ENCODE measurements at places on chromosomes 11 and 22.

GRCh38 chr11:130022799-130023198, 20.2 kb upstream of the PRDM10 start:
- no peak for DNase-seq

- DNase-seq: no peak
These were observed 1513.0 kb downstream of the TBC1D22A start for GRCh38 chr22:48275412-48275811.

DNA sequence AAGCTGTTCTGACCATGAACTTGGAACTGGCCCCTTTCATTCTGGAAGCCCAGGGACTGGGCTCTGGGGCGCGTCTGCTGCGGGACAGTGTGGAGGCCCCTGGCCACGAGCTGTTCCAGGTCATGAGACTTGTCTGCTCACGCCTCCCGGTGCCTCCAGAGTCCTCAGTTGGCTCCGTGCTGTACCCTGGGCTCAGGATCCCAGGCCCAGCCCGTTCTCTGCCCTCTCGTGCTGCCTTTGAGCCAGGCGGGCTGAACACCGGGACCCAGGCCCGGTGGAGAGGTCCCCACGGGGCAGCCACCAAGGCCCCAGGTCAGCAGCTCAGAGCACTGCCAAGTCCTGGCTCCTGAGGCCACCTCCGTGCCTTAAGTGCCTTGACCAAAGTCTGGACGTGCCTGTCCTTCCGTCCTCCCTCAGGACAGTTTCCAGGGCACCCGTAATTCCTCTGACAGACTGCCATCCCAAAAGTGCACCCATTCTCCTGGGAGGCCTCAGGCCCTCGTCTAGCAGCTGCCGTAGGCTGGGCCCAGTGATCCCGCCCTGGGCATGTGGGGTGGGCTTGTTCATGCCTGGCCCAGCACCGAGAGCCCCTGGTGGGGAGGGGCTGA, 36.3 kb upstream of the PPARA start:
- DNase-seq: no peak

GRCh38 chr11:58776891-58777710, 45.4 kb upstream of the GLYAT start:
- DNase-seq: no peak

- DNase-seq: no peak
These were observed 10.0 kb upstream of the TTLL8 start for GRCh38 chr22:50068096-50068495.

- DNase-seq: no peak
These were observed 87.6 kb upstream of the PICALM start for GRCh38 chr11:86156397-86156955.

DNA sequence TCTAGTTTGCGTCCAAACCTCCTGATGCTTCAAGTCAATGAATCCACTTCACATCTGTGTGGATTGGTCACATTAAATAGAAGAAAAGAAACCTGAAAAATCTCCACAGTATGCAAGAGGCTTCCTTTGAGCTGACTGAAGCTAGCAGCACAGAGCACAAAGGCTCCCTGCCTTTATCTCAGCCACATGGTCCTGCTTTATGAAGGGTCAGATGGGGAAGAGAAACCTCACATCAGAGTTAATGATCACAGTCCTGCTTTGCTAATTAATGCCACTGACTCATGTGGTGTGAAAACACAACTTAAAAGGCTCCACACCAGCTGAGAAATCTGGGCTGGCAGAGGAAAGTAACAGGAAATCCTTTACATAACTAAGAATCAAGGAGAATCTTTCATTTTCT, 1291.0 kb downstream of the LRRC4C start:
- DNase-seq: no peak

DNA sequence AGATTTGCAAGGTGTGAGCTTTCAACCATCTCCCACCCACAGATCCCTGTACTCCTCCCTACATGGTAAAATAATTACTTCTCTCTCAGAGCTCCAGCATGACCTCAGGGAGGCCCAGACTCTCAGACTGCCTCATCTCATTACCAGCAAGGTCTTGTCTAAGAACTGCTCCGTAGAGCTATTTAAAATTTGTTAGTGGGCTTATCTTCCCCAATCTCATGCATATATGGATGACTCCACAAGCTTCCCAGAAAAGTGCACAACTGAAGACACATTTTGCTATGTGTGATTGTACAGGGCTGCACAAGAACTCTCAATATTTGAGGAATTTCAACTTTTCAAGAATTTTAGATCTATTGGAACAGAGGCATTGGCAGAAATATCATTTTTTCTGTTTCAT, 230.3 kb downstream of the CSNK2A3 start:
- no peak for DNase-seq

- DNase-seq: no peak
These were observed 4.8 kb downstream of the GRAMD1B start for GRCh38 chr11:123434911-123435310.

DNA sequence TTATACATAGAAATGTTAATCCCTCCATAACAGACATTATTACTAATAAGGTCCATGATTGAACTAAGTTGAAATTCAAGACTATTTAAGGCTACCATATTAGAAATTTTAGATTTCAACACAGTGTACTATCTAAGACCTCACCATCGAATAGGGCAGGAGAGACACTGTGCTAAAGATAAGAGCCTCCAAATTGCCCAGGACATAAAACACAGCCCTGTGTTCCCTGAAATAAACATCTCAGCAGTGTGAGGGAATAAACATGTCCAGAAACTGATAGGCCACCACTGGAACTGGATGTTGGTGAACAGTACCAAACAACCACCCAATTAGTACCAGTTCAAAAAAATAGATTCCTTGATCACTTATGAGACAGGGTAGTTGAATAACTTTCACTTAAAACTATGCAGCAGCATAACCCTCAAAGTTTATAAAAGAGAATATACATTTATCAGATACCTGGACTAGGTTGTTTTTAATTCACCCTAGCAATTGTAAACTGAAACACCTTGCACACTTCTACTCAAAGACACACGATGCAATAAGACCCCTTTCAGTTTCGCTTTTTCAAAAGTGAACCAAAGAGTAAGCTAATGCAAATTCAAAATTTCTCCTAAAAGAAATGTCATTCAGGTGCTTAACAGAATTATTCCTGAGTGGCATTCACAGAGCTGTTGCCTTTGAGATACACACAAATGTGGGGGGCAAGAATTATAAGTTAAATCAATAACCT, 34.3 kb downstream of the USP28 start:
- DNase-seq: no peak

DNA sequence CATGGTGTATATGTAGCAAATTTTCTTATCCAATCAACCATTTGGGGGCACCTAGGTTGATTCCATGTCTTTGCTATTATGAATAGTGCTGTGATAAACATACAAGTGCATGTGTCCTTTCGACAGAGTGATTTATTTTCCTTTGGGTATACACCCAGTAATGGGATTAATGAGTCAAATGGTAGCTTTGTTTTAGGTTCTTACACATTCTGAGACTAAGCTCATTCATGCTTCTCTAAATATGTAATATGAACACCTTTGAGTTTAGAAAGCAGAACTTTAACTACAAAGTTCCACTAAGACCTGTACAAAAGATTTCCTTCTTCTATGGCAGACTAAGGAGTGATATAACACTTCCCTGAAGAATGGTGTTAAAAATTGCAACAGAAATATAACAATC, 627.0 kb downstream of the KCNA4 start:
- DNase-seq: no peak

DNA sequence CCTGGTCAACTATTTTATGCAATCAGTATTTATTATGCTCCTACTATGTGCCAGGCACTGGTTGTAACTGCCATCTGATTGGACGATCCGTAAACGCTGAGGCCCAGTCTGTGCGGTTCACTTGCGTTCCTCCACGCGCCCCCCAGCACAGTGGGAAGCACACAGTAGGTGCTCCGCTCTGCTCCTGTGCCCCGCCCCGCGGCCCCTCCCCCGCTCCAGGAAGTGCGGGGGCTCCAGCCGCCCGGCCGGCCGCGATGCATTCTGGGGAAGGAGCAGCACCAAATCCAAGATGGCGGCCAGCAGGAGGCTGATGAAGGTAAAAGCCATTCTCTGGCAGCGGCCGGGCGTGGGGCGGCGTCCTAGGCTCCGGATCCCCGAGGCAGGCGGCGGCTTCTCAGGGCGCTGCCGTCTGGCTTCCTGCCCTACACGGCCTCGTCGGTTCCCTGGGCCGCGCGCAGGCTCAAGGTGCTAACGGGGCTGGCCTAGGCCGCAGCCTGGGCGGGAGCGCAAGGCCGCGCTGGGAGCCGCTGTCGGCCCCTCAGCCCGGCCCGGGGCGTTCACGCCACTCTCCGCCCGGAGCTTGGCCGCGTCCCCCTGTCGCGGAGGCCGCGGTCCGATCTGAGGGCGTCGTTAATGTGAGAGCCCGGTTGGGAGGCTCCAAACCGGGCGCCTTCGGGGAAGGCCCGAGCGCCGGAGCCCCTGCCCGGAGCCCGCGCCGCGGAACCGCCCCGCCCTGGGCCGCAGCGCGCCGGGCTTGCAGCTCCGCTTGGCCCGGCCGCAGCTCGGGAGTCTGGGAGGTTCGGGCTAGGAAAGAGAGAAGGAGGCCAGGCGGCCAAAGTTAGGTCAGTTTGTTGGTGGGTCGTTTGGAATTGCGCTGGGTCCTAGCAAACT, at the start of gene UBE2L3:
UBE2L3 (plus strand) TSS at position 259 of the 891 bp plus-strand sequence; CDS start at position 290, 31 bp downstream.
- DNase-seq: peak; percentile 87

GRCh38 chr22:17938484-17938924, 85.9 kb downstream of the MICAL3 start:
- DNase-seq: no peak

DNA sequence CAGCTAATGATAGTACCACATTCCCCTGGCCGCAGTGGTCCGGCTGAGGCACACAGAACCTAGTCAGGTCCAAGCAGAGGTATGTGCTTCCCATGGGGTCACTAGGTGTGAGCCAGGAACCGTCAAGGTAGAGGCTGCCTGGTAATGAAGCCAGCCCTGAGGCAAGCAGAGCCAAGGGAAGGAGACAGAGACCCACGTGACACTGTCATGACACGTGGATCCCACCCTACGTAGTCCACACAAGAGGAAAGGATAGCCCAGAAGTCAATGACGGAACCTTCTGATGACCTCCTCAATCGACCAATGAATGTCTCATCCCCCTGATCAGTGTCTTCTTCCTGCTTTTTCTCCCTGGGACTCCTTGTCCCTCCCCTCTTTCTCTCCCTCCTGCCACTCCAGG, 19.0 kb downstream of the A4GALT start:
- DNase-seq: no peak

GRCh38 chr11:80031014-80031600, 590.3 kb upstream of the TENM4 start:
- DNase-seq: no peak
